ENCODE measurements at places on chromosomes 5 and 9. TPM values are rescaled to one million over a fixed set of nuclear protein-coding genes. Genes with fewer than 3 reads are reported as not detected.

DNA sequence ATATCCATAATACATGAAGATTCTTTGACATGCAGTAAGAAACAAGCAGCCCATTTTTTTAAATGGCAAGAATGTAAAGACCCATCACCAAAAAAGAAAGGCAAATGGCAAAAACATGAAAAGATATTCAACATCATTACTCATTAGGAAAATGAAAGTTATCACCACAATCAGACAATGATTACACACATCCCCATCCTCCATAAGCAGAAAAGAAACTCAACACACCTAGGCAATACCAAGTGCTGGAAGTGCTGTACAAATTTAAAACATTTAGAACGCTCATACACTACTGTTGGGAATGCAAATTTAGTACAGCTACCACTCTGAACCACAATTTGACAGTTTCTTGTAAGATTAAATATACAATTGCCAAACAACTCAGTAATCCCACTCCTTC, 466.7 kb downstream of the ACTL7B start:
- DNase-seq, result no peak
- H3K27ac ChIP-seq, result no peak overlapping the region

- no peak overlapping the region for H3K27ac ChIP-seq
- no peak for DNase-seq
- H3K27me3 ChIP-seq, result no peaks in the 10 kb centered on the region
- no peak overlapping the region for H3K4me3 ChIP-seq
Measured at GRCh38 chr9:77981332-77981731, 50.3 kb downstream of the GNAQ start.

GRCh38 chr5:31657315-31657979, 18.5 kb downstream of the PDZD2 start:
- H3K27ac ChIP-seq, result no peak overlapping the region
- no peaks in the 10 kb centered on the region for H3K36me3 ChIP-seq
- H3K4me1 ChIP-seq, result peaks cover 13% of the 10 kb centered on the region

- H3K36me3 ChIP-seq, result no peaks in the 10 kb centered on the region
- DNase-seq, result no peak
- peaks cover 13% of the 10 kb centered on the region for H3K27me3 ChIP-seq
- peaks cover 15% of the 10 kb centered on the region for H3K4me1 ChIP-seq
Measured at GRCh38 chr9:33443047-33443446, 4.3 kb downstream of the AQP3 start.

DNA sequence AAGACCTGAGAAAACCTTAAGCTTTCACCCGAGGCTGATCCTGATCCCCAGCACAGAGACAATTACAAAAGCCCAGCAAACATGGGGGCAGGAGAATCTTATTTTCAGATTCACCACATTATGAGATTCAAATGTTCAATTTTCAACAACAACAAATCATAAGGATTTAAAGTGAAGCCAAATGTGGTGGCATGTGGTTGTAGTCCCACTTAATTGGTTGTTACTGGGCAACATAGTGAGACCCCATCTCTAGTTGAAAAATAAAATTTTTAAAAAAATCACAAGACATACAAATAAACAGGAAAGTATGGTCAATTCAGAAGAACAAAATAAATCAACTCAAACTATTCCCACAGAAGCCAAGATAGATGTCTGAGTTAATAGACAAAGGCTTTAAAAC, 3.9 kb upstream of the RABGAP1 start:
- H3K4me3 ChIP-seq, result peak overlapping the region; percentile 49
- peaks cover 6% of the 10 kb centered on the region for H3K36me3 ChIP-seq
- H3K4me1 ChIP-seq, result peaks cover 30% of the 10 kb centered on the region
- no peak for DNase-seq
- H3K27me3 ChIP-seq, result no peaks in the 10 kb centered on the region
- no peak overlapping the region for H3K27ac ChIP-seq

GRCh38 chr9:133331221-133331620, 4.8 kb downstream of the SURF6 start:
- no peaks in the 10 kb centered on the region for H3K27me3 ChIP-seq
- H3K4me3 ChIP-seq, result no peak overlapping the region
- DNase-seq, result no peak
- no peak overlapping the region for H3K27ac ChIP-seq
- peaks cover 15% of the 10 kb centered on the region for H3K36me3 ChIP-seq
- H3K4me1 ChIP-seq, result peaks cover 12% of the 10 kb centered on the region

- H3K27me3 ChIP-seq, result peaks cover 61% of the 10 kb centered on the region
- H3K4me3 ChIP-seq, result peak within 1 kb of the TSS; percentile 61
- no peak for DNase-seq
- peaks cover 37% of the 10 kb centered on the region for H3K4me1 ChIP-seq
- H3K36me3 ChIP-seq, result no peaks in the 10 kb centered on the region
- no peak within 1 kb of the TSS for H3K27ac ChIP-seq
Measured at GRCh38 chr5:157459715-157460599, at the start of gene NIPAL4. TSS of gene NIPAL4 (plus strand) at chr5:157460213. CDS start at chr5:157460321, 108 bp downstream.

GRCh38 chr5:170296935-170297588, 515 bp downstream of the LCP2 start:
- no peaks in the 10 kb centered on the region for H3K36me3 ChIP-seq
- no peak overlapping the region for H3K27ac ChIP-seq
- H3K4me1 ChIP-seq, result peaks cover 7% of the 10 kb centered on the region
- H3K4me3 ChIP-seq, result no peak overlapping the region
- no peaks in the 10 kb centered on the region for H3K27me3 ChIP-seq

DNA sequence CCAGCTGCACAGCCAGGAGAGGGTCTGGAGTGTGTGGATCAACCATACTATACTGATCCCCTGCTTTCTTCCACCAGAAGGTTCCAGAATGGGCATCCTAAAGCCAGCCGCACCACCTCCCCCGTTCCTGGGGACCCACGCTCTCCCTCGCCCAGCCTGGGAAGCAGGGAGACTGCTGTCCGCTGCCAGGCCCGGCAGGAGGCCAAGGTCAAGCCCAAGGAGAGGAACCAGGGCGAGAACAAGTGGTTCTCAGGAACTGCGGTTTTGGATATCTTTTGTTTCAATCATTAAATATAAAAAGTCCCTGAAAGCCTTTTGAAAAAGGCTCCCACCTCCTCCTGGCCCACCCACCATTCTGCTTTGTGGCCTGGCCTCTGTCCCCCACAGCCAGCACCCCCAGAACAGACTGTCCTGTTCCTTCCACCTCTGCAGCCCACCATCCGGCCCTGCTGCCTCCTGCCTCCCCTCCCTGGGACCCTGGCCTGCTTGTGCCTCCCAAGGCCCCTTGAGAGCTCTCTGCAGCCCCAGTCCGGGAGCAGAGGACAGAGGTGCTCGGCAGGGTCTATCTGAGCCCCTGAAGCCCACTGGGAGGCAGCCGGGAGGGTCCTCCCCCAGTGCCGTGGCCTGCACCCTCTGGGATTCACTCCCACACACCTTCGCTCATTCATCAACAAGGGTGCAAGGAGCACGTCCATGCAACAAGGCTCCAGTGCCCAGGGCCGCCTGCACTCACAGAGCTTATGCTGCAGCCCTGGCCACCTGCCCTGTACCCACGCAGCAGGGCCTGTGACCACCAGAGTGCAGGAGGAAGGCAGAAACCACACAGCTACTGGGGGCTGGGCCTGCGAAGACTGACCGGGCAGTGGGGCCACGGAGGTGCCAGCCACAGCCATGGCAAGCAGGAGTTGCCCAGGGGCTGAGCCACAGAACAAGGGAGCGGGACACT, 614 bp upstream of the LCN6 start:
- H3K4me3 ChIP-seq, result no peak overlapping the region
- no peak for DNase-seq
- H3K4me1 ChIP-seq, result no peaks in the 10 kb centered on the region
- H3K36me3 ChIP-seq, result no peaks in the 10 kb centered on the region
- peaks cover 13% of the 10 kb centered on the region for H3K27me3 ChIP-seq

- H3K36me3 ChIP-seq, result no peaks in the 10 kb centered on the region
- peaks cover 16% of the 10 kb centered on the region for H3K4me1 ChIP-seq
- no peak for DNase-seq
- H3K27me3 ChIP-seq, result no peaks in the 10 kb centered on the region
Measured at GRCh38 chr9:76219560-76220151, 174.6 kb downstream of the RFK start.

DNA sequence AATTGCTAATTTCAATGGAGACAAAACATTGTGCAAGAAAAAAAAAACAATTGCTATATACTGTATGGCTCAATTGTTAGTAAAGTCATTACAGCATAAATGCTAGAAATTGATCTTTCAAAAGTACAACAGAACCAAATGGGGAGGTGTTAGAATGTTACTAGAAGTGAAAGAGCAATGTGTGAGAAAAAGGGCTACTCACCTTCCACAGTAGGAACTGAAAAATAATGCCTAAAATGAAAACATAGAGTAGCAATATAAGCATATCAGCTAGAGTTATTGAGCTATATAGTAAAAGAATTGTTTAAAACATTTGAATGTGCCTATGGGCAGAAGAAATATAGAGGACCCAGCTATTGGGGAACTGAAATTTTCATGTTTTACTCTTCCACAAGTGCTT, 10.9 kb upstream of the RXFP3 start:
- no peaks in the 10 kb centered on the region for H3K36me3 ChIP-seq
- DNase-seq, result no peak
- peaks cover 2% of the 10 kb centered on the region for H3K27me3 ChIP-seq
- peaks cover 7% of the 10 kb centered on the region for H3K4me1 ChIP-seq
- H3K4me3 ChIP-seq, result no peak overlapping the region
- H3K27ac ChIP-seq, result no peak overlapping the region

- H3K4me3 ChIP-seq, result no peak overlapping the region
- DNase-seq, result no peak
- no peaks in the 10 kb centered on the region for H3K27me3 ChIP-seq
- H3K27ac ChIP-seq, result no peak overlapping the region
Measured at GRCh38 chr5:59062986-59063683, 480.3 kb downstream of the RAB3C start.

DNA sequence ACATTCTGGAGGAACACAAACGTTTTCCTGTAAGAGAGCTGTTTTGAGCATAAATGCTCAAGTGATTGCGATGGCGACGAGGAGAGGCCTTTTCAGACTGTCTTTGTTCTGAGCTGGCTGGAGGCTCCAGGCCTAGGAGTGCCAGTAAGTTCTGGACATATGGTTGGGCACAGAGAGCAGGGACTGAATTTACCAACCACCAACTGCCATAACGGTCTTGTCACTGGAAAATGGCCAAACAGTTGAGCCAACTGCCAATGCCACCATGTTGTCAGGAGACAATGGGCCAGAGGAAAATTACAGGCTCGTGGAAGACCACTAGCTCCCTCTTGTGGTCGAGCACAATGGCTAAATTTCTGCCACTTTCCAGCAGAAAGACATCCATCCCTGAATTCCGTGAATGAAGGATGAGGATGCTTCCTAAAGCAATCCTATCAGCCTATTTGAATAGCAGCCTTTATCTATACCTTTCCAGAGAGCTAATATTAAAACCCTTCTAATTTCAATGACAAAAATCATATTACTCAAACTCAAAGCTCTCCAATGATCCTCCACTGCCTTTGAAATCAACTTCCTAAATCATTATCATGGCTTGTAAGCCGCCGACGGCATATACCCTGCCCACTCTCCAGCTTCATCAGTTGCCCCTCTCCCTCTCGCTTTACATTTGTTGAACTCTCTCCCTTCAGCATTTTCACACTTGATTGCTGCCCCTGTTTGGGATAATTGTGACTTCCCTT, 66.9 kb upstream of the GLIS3 start:
- no peaks in the 10 kb centered on the region for H3K36me3 ChIP-seq
- H3K4me1 ChIP-seq, result peaks cover 3% of the 10 kb centered on the region
- peak; percentile 41 for DNase-seq
- peak overlapping the region; percentile 78 for H3K27ac ChIP-seq

DNA sequence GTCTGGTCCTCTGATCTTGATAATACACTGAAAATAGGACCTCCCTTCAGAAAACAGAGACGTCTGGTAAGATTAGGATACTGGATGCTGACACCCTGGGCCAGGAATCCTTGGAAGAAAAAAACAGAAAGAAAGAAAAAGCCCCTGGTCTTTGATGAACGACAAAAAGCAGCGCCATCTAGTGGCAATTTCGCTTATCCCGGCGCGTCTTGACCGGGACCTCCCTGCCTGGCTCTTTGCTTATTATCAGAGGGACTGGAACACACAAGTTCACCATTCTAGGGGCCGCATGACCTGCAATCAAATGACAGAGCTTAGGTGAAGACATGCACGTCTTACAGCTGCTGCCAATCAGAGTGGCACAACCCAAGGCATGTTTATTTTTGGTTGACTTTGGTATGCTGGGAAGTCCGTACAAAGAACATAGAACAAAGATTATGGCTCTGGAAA, 114.9 kb upstream of the NFIB start:
- H3K4me1 ChIP-seq, result peaks cover 23% of the 10 kb centered on the region
- no peaks in the 10 kb centered on the region for H3K27me3 ChIP-seq
- DNase-seq, result peak; percentile 87
- H3K4me3 ChIP-seq, result no peak overlapping the region
- H3K36me3 ChIP-seq, result no peaks in the 10 kb centered on the region

Gene SOHLH1
- not detected for total RNA-seq

Gene CETN3
- total RNA-seq, result 32.9 TPM

Gene SH3TC2
- total RNA-seq, result 9.3 TPM

Gene DDX4
- total RNA-seq, result not detected
